Hindlimb muscle (tissue), 1 donor: ENCODE measurements at places on chromosomes 11 and 22. TPM values are rescaled to one million over a fixed set of nuclear protein-coding genes. Genes with fewer than 3 reads are reported as not detected.

The FAM83F gene
- 0.10 TPM for polyA plus RNA-seq

The DMC1 gene
- polyA plus RNA-seq, result 8.0 TPM

GRCh38 chr22:21626073-21626734, 3.6 kb downstream of the YDJC start:
- DNase-seq, result no peak

DNA sequence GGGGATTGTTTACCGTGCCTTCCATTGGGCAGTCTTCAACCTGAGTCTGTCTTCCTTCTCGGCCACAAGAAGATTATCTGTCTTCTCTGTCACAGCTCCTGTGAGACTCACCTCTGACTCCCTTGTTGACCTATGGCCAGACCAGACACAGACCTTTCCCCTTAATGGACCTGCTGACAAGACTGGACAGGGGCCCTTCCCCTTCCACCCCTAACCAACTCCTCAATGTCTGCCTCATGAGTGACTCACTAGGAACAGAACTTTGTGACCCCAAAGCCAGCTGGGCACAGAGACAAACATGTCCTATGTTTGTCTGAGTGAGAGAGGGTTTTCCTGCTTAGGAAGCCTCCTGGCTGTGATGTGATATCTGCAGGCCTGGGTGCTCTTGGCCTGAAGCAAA, 405.0 kb downstream of the BRD1 start:
- DNase-seq, result no peak

DNA sequence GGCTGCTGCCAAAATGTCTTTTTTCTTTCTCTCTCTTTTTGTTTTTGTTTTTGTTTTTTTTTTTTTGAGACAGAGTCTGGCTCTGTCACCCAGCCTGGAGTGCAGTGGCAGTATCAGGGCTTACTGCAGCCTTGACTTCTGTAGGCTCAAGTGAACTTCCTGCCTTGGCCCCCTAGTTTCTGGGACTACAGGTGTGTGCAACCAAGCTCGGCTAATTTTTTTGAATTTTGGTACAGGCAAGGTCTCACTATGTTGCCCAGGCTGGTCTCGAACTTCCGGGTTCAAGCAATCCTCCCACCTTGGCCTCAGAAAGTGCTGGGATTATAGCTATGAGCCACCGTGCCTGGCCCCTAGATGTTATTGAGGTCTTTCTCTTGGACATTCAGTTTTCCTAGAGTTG, 2.2 kb upstream of the DDX10 start:
- no peak for DNase-seq

DNA sequence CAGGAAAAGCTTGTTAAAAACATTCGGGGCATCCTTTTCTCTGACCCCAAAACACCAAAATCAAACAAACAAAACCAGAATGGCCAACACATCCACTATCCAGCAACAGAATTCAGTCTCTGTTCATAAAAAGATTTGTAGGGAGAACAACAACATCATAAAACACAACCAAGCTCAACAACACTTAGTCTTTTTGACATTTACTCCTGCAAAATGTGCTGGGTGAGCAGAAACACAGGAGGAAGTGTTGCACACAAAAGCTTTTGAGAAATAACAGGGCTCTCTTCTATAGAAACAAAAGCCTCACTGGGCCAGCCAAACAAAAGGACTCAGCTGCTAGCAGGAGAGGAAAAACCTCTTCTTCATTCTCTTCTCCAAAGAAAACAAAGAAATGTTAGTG, 736.0 kb upstream of the CCDC90B start:
- no peak for DNase-seq

GRCh38 chr11:126884594-126884993, 116.0 kb downstream of the KIRREL3 start:
- DNase-seq, result no peak

The OR52B4 gene
- polyA plus RNA-seq, result not detected

The NXF1 gene
- polyA plus RNA-seq, result 75.4 TPM

DNA sequence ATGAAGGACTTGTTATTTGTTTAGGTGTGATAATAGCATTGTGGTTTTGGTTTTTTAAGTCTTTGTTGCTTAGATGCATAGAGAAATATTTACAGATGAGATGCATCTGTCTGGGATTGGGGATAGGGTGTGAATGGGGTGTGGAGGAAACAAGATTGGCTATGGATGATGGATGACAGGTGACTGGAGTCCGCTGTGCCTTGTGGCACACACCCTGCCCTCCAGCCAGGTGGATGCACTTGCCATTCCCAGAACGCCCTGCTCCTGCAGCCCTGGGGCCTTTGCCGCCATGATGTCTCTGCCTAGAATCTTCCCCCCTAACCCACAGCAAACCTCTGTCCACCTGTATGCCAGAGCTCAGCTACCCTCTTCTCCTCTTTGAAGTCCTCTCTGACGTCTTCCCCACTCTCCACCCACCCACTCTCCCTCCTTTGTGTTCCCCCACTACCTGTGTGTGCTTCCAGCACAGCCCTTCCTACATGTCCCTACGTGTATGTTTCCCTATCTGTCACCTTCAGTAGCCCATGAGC, 54.7 kb downstream of the WNT11 start:
- DNase-seq, result no peak

- no peak for DNase-seq
These were observed 999 bp upstream of the CCDC83 start for GRCh38 chr11:85854212-85854556.

DNA sequence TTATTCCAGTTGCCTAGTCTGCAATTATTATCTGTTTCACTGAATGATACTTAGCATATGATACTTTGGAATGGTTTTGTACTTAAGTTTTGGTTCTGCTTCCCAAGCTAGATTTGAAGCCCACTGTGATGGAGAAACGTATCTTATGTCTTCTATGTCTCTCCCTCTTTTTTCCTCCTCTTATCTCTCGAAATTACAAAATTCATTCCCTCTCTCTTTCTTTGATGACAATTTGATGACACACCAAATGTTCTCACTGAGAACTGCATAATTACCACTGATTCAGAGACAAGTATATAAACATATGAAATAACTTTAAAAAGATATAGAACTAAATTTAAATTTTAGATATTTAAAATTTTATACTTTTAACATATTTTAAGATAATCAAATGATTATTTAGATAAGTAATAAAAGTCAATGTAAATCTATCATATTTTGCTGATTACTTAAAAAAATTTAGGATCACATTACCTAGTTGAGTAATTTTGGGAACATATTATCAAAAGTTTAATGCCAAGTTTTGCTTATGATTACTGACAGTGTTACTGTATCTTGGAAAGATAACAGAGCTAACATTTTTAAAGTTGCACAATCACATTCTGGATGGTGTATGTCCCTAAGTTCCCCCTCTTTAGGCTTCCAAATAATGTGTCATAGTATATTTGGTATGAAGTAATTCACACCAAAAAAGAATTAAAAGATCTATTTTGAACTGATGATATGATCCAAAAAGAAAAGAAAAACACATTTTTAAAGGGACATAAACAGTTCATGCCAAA, 255.3 kb downstream of the SBF2 start:
- no peak for DNase-seq

The LGR4 gene
- polyA plus RNA-seq, result 27.0 TPM

GRCh38 chr11:126072801-126073594, 10.3 kb upstream of the CDON start:
- DNase-seq, result no peak

The SYTL2 gene
- polyA plus RNA-seq, result 69.7 TPM

The DUSP8 gene
- polyA plus RNA-seq, result 28.4 TPM

DNA sequence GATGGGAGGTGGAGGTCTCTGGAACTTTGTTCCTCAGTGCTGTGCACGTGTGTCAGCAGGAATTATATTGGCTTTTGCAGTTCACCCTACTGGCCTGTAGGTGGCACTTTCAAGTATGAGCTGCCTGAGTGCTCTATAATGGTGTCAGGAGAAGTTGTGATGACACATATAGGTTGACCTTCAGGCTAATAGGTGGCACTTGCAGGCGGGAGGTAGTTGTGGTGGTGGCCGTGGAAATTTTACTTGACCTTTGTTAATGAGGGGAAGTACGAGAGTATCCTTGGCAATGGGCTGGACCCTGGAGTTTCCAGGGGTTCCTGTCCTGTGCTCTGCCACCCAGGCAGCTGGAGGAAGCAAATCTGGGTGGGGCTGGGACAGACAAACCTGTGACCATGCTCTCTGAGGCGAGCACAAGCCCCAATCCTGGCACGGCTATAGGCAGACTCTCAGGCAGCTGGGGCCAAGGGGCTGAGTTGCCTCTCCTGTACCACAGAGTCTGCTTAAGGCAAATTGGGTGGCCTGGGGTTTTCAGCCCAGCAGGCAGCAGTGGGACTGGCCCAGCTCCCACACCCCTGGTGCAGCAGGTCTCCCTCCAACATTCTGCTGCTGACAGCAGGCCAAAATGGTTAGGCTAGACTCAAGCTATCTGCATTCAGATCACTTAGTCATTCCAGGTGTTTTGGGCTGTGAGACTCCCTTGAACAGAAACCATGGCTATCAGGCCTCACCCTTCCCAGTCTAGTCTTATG, 147.5 kb upstream of the CTSC start:
- no peak for DNase-seq

- DNase-seq, result no peak
These were observed 12.9 kb upstream of the WT1 start for GRCh38 chr11:32448232-32448631.

DNA sequence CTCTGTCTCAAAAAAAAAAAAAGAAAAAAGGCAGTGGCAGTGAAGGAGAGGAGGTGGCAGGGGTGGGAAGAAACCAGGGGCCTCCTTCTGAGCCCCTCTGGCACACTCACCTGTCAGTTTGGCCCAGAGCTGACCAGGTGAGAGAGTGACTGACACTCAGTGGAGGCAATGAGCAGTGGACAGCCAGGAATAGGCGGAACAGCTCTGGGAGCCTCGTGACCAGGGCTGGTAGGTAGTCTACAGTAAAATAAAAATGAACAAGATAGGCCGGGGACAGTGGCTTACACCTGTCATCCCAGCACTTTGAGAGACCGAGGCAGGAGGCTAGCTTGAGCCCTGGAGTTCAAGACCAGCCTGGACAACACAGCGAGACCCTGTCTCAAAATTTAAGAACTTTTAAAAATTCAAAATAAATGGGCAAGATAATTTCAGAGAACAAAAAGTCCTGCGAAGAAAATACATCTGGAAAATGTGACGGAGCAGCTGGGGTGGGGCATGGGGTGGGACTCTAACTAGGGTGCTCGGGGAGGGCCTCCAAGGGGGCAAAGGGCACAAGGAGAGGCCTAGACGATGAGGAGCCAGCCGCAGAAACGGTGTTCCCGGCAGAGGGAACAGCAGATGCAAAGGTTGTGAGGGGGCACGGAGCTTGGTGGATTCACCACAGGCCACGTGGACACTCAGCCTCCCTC, 3.8 kb upstream of the PDXP start:
- DNase-seq, result no peak

DNA sequence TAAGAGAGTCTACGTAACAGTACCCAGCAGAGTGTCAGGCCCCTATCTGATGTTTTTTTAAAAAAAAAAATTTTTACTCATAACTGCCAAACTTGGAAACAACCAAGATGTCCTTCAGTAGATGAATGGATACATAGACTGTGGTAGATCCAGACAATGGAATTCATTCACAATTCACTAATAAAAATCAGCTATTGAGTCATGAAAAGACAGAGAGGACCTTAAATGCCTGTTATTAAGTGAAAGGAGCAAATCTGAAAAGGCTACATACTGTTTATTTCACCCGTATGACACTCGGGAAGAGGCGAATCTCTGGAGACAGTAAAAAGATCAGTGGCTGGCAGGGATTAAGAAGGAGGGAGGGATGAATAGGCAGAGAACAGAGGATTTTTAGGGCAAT, 541.4 kb upstream of the TENM4 start:
- no peak for DNase-seq

GRCh38 chr11:14148653-14149273, 186.2 kb downstream of the SPON1 start:
- peak; percentile 24 for DNase-seq

DNA sequence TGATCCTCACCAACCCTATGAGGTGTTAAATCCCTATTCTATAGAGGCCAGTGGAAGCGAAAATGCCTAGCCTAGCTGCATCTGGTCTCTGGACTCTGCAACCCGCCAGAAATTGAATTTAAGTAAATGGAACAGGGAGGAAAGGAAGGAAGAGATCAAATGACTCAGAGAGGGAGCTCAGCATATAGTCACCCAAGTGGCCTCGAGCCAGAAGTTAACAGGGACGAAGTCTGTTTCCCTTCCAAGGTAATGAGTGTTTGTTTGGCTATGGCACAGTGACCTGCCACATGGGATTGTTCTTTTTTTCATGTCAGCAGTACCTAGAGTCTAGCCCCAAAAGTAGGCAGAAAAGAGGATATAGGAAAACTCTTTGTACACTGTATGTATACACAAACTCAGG, 66.3 kb downstream of the PAK1 start:
- peak; percentile 44 for DNase-seq

GRCh38 chr11:120867531-120867930, 156.4 kb upstream of the TBCEL start:
- no peak for DNase-seq

DNA sequence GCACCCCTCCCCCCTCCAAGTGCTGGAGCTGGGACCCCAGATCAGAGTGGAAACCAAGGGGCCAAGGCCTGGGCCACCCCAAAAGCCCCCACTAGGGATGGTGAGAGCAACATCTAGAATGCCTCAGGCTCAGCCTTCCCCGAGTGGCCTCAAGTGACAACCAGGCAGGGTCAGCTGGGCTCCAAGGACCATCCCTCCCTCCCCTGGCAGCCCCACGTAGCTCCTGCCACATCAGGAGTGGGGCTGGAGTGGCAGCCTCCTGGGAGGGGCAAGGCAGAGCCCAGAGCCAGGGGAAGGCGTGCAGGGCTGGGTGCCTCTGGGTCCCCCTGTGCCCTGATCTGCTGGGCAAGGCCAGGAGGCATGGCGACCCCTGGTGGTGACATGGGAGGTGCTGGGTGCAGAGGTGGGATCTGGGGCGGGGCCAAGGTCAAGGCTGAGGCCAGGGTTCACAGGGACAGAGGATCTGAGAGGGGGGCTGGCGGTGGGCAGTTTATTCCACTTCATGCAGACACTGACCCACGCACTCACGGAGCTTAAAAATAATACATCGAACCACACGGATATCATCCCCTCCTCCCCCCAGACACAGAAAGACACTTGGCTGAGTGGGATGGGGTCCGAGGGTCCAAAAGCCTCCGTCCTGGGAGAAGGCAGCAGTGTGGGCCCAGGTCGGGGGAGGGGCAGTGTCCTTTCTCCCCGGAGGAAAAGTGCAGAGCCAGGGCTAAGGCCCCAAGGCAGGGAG, 15.8 kb upstream of the EHD1 start:
- DNase-seq, result peak; percentile 76

The SCN2B gene
- polyA plus RNA-seq, result 2.9 TPM

DNA sequence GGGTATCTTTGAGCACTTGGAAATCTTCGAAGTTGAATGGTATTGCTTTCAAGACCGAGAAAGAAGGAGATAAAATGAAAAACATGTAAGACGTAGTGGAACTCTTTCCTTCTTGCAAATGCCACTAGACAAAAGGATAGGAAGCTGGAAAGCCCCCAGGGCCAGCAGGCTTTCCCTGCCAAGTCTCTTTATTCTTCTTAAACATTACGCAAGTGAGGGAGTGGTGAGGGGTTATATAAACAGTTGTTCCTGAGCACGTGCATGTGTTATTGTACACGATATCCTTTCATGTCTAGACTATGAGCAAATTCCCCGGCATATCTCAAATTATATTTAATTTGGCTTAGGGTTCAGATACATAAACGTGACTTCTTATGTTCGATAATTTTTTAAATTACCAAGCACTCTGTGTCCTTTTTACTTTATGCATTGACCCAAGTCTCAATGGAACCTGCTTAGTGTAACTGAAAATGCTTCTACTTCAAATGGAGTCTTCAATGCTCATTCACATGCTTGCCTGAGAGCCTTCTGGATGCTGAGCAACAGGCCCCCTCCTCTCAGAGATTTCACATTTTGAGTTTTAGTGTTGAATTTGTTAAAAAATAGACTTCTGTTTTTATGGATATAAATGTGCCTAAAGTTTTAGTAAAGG, 59.0 kb downstream of the PPP2R1B start:
- DNase-seq, result peak; percentile 34

GRCh38 chr11:26613759-26614158, 41.7 kb upstream of the MUC15 start:
- no peak for DNase-seq
